ENCODE measurements at places on chromosomes 6 and 20.

DNA sequence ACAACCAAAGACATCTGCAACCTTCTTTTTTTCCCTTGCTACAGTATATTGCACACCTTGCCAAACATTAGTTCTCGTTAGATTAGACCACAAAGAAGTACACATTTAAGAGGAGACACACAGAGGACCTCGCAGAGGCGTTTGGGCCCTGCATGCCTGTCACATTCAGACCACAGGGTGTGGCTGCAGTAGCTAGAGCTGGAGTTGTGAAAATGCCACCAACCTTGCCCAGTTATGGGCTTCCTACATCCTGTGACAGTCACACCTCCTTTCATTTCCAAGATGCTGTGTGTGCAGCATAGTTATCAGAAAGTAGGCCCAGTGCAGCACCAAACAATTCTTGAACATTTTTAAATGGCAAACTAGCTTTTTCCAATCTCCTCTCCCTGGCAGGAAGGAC, 2.4 kb downstream of the SYNE1 start:
- DNase-seq: peak; percentile 68

- DNase-seq: no peak
These were observed 34.4 kb upstream of the ASF1A start for GRCh38 chr6:118859517-118860064.

DNA sequence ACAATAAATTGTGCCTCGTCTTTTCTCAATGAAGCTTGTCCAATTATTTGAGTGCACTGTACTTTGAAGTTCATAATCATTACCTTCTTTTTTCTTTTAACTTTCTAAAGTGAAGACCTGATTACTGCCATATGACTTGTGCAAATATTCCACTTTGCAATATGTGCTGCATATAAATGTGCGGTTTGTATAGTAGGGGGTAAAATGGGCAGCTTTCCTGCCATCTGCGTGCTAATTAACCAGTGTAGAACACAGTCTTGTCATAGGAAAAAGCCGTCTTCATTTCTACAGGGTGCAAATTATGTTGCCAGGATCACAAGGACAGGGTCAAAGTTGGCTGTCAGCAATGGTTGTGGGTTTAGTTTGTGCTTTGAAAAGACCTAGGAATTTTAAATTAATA, 397.0 kb downstream of the NKAIN2 start:
- no peak for DNase-seq

GRCh38 chr6:125213939-125214338, 60.4 kb downstream of the TPD52L1 start:
- DNase-seq: no peak

DNA sequence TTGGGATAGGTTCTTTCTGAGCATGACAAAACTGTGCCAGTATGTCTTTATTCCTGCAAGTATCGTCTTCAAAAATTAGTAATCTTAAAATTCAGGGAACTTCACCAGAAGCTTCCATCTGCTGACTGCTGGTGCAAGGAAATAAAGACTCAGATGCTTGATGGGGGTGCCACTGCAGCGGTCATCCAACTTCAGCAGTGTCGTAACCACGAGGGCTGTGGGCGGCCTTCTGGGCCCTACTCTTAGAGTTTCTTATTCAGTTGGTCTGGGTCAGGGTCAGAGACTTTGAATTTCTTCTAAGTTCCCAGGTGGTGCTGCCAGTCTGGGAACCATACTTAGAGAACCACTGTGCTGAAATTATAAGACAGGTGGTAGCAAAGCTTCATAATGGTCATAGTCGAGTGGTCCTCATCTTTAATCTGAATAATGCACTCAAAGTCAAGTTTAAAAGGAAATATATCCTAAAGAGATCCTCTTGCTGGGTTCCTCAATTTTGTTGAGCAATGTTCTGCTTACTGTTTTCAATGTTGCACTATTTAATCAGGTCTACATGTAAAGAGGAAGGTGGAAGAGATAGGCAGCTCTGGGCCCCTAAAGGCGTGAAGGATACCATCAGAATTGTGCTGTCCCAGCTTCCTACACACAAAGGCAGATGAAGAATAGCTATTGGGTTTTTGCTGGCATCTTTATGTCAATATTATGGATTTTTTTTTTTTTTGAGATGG, 165.4 kb upstream of the GMDS start:
- no peak for DNase-seq

DNA sequence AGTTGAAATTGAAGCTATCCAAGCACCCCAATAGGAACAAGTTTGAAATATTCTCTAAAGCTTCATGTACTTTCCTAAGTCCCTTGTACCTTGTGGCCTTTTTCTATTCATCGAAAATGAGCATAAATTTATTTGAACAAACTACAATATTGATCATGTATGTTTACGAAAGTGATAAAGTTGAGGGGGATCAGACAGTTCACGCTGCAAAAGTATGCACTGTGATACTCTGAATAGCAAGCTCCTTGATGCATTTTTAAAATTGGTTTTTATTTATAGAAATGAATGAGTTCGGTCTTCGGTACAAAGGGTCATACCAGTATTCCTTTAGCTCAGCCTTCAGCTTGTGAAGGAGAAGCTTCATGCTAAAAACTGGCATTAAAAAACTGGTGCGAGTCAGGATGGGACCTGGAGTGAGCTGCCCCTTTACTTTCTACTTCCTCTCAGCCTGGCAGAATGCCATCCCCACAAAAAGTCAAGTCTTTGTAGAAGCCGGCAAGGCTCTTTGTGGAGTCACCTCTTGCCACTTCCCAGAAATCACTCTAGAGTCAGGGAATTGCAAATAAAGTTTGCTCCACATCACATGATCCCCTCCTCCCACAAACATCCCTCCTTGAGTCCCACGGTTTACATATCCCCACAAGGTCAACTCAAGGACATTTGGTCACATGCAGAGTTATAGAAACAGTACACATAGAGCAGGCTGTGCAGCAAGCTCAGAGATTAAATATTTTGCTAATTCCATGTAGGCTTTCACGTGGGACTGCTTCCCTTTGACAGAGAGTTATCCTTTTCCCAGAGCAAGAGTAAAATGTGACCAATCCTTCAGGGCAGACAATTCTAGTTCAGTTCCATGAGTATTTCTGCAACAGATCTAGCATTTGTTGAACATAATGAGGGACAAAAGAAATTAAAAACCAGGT, 34.6 kb upstream of the ADGRF1 start:
- no peak for DNase-seq

DNA sequence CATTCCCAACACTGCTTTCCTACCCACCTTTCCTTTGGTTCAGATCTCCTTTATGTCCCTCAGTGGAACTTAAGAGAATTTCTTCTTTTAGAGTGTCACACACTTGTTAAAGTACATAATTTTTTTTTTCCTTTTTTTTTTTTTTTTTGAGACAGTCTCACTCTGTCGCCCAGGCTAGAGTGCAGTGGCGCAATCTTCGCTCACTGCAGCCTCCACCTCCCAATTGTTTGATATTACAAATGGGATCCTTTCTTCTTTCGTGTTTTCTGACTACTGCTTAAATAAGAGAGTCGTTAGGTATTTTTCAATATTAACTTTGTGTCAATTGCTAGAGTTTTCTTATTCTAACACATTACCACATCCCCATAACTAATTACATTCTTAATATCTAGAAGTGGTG, 29.1 kb downstream of the NUP153 start:
- DNase-seq: no peak

DNA sequence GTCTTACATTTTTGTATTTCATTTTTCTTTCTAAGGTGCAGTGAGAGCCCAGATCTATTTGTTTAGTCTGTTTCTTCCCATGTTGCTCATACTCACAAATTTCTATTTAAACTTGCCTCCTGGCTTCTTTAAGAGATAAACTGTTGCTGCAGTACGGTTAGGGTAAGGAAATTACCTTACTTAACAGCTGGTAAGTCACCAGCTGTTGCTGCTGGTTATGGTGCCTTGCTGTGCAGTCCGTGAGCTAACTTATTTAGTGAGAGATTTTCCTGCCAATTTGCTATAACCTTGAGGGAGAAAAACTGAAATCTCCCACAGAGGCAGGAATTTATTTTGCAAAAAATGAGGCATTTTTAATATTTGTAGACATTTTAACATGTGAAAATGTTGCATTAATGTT, 261.0 kb downstream of the UST start:
- no peak for DNase-seq

GRCh38 chr6:83193747-83194566, 800 bp downstream of the RWDD2A start:
- DNase-seq: peak; percentile 19

DNA sequence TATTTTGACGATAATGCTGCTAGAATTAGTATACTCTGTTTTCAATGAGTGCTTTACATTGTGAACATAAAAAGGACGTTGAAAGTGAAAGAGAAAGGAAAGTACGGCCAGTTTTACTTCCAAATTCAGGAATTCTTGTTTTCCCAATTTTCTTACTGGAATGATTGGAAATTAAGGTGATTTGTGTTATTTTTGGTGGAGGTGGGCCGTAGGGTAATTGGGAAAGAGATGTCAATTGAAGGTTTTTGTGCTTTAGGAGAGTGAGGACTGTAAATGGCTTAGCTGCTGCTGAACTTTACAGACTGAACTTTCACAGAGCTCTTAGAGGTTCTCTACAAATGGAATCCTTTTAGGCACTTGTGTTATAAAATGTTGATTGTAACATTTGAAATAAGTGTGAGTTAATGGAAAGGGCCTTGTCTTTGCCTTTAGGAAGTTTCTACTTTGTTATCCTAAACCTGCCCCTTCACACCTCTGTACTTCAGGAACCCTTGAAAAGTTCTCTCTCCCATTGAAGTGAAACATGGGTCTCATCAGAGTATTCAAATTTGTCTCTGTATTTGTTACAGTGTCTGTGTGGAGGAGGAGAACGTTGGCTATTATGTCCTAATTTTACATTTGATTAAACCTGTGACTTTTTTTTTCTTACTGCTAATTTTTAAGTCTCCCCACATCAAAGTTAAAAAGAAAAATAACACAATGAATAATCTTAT, 256.4 kb downstream of the ARID1B start:
- peak; percentile 19 for DNase-seq

GRCh38 chr6:158125271-158125670, 42.8 kb downstream of the SERAC1 start:
- no peak for DNase-seq

DNA sequence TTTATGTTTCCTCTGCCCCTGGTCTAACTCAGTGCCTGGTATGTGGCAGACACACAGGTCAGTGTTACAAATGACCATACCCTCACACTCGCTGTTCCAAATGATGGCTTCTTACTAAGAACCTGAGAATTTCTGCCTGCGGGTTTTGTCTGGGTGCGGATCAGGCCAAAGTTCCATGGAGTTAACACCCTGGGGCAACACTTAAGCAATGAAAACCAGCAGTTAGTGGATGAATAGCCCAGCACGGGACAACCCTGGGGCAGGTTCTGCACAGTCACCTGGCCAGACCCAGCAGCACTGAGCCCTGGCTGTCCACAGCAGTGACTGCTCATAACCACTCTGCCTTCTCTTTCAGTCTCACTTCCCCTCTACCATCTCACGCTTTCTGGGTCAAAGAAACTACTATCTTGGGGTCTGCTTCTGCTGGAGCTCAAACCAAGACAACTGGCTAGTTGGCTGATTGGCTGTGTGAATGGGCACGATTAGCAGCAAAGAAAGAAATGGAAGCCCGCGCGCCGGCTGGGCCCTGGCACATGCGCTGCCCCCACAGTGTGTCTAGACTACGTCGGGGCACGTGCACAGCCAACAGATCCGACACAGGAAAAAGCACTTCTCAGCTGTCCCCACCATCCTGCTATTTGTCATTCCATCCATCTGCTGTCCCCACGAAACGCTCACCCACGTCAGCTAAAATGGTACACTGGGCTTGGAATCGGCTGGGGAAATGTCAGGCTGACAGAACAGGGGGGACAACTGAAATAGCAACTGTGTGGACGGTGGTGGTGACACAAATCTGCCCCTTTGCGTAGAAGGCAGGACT, 36.6 kb downstream of the MGME1 start:
- no peak for DNase-seq

- DNase-seq: no peak
These were observed 78.0 kb downstream of the RWDD2A start for GRCh38 chr6:83270971-83271719.

GRCh38 chr20:62433658-62434497, 6.5 kb upstream of the RBBP8NL start:
- DNase-seq: no peak

DNA sequence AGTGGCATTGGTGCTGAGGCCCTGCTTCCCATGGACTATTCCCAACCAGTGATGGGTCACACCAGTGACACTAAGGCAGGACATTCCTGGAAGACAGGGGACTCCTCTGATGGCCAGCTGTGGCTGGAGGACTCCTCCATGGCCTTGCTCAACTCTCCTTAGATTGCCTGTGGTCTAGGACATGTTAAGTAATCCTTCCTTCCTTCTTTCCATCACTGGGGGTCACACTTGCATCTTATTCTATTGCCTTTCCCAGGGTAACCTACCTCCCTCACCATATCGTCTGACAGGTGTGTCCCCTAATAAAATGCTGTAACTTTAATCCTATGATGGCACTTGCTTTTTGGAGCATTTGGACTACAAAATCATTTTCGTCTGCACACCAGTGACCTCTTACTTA, 24.5 kb upstream of the HLA-A start:
- DNase-seq: peak; percentile 16

DNA sequence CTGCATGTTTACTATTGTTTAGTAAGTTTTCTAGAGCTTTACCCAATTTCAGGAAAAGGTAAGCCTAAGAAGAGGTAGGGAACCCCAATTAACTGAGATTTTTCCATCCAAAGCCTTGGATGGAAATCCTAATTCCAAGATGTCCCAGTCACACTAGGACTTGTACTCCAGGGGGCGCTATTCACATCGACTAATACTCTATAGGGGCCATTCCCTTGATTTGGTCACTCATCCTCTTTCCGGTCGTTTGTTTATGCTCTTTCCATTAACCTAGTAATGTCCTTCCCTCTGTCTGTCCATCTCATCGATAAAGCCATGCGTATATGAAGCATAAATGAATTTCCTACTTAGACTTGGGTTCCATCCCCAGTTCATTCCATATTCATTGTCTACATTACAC, 80.8 kb upstream of the FUCA2 start:
- no peak for DNase-seq

DNA sequence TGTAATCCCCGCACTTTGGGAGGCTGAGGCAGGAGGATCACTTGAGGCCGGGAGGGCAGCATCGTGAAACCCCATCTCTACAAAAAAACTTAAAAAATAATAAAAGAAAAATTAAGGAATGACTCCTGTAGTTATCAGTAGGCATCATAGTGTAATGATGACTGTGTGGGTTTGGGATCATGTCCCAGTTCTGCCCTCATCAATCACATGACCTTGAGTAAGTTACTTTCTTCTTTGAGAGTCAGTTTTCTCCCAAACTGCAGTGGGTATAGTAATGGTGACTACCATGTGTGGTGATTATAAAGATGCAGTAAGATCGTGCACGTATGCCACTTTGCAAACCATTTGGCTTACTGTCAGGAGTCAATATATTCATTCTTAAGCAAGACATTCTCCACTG, 89.2 kb downstream of the TXNDC5 start:
- DNase-seq: no peak

- DNase-seq: peak; percentile 1
These were observed 27.8 kb downstream of the ASIP start for GRCh38 chr20:34268851-34269636.

- DNase-seq: no peak
These were observed 97.5 kb downstream of the PTPRK start for GRCh38 chr6:128422871-128423270.

- no peak for DNase-seq
These were observed at the start of gene RCAN2 for GRCh38 chr6:46491201-46491627. RCAN2 (minus strand) TSS chr6:46491449.

Measured in CD4-positive, alpha-beta T cell treated with Interleukin-17A for 1 hour (primary cell).